ENCODE measurements at places on chromosomes 4 and X. TPM values are rescaled to one million over a fixed set of nuclear protein-coding genes. Genes with fewer than 3 reads are reported as not detected.

The RBPJ gene
- total RNA-seq, result 28.8 TPM

The RHOXF2B gene
- total RNA-seq, result not detected

The SH3D19 gene
- 31.1 TPM for total RNA-seq

The FAM13A gene
- total RNA-seq, result 26.3 TPM

The FAM184B gene
- 1.1 TPM for total RNA-seq

The CLDN34 gene
- not detected for total RNA-seq

The GRIA3 gene
- total RNA-seq, result 0.10 TPM

The PCDH10 gene
- not detected for total RNA-seq

The SPIN2A gene
- total RNA-seq, result 0.15 TPM

The SULT1E1 gene
- total RNA-seq, result not detected

GRCh38 chrX:139077281-139078250 lies 366.0 kb upstream of the FGF13 start:
- no peak for DNase-seq
- no peaks in the 10 kb centered on the region for H3K4me1 ChIP-seq
- H3K4me3 ChIP-seq, result no peak overlapping the region
- no peaks in the 10 kb centered on the region for H3K27me3 ChIP-seq

DNA sequence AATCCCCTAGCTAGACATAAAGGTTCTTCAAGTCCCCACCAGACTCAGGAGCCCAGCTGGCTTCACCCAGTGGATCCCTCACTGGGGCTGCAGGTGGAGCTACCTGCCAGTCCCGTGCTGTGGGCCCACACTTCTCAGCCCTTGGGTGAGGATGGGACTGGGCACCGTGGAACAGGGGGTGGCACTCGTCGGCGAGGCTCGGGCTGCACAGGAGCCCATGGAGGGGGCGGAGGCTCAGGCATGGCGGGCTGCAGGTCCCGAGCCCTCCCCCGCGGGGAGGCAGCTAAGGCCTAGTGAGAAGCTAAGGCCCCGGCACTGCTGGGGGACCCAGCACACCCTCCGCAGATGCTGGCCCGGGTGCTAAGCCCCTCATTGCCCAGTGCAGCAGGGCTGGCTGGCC lies 16.1 kb upstream of the ACSL4 start:
- H3K4me3 ChIP-seq, result no peak overlapping the region
- DNase-seq, result no peak
- H3K27ac ChIP-seq, result no peak overlapping the region
- H3K36me3 ChIP-seq, result no peaks in the 10 kb centered on the region

GRCh38 chr4:114879916-114880669 lies 233.3 kb downstream of the NDST4 start:
- H3K36me3 ChIP-seq, result no peaks in the 10 kb centered on the region
- no peaks in the 10 kb centered on the region for H3K4me1 ChIP-seq
- no peaks in the 10 kb centered on the region for H3K27me3 ChIP-seq
- DNase-seq, result no peak
- no peak overlapping the region for H3K4me3 ChIP-seq
- H3K27ac ChIP-seq, result no peak overlapping the region

DNA sequence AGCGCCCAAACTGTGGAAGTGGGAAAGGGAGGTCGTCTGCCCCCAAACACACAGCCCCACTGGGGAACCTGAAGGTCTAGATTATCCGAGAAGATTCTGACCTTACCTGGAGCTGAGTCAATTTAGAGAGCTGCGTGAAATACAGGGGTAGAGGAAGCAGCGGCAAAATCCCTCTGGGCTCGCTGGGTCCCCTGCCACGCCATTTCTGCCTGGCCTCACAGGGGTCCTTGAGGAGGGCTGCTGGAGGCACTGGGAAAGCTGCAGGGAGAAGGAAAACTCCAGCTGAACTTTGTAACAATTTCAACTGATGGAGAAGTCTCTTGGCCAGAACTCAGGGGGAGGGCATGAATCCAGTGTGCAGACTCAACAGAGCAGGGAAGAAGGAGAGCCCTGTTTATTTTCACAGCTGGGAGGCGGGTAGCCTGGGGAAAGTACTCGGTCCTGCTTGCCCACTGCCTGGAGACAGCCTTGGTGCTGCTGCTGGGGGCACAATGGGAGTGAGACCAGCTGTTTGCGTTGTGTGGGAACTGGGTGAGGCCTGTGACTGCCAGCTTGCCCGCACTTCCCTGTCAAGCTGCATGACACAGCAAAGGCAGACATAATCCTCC lies 93.2 kb upstream of the MAPK10 start:
- no peaks in the 10 kb centered on the region for H3K36me3 ChIP-seq
- peak overlapping the region; percentile 1 for H3K4me3 ChIP-seq
- DNase-seq, result peak; percentile 13
- no peaks in the 10 kb centered on the region for H3K4me1 ChIP-seq

DNA sequence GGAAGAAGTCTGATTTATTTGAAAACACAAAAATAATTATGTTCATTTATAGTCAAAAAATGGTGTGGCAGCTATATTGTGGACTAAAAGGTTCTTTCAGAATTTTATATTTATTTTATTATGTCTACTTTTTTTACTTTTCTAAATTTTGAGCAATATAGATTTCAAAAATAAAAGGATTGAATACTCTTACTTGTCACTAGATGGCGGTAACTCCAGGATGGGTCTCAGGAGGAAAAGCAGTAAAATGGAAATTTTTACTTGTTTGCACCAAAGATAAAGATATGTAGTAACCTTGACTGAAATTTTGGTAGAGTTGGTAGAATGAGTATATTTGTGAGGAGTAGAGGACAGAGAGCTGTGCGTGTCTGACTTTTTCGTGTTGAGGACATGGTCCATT lies 14.5 kb upstream of the DACH2 start:
- no peaks in the 10 kb centered on the region for H3K27me3 ChIP-seq
- H3K27ac ChIP-seq, result no peak overlapping the region
- no peak overlapping the region for H3K4me3 ChIP-seq

DNA sequence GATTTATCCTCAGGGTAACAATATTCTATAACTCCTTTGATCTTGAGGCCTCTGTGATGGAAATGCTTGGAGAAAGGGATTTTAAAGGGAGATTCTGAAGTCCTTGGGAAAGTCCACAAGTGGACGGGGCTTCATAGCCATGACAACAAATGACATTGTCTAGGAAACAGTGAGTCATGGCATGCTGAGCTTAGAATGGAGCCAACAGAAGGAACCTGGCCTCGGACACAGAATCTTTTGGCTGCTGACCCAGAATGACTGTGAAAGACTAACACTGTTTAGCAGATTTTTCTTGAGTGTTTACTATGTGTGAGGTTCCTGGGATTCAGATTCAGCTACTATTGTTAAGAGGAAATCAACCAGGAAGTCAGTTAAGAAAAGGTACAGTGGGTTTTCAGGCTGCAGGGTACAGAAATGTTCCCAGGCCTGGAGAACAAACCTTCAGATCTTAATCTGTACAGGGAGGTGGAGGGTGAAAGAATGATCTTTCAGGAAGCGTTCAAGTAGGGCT lies 18.1 kb upstream of the CXCL2 start:
- peak; percentile 38 for DNase-seq
- no peak overlapping the region for H3K4me3 ChIP-seq
- H3K36me3 ChIP-seq, result no peaks in the 10 kb centered on the region
- H3K27ac ChIP-seq, result peak overlapping the region; percentile 65
- H3K4me1 ChIP-seq, result peaks cover 3% of the 10 kb centered on the region

DNA sequence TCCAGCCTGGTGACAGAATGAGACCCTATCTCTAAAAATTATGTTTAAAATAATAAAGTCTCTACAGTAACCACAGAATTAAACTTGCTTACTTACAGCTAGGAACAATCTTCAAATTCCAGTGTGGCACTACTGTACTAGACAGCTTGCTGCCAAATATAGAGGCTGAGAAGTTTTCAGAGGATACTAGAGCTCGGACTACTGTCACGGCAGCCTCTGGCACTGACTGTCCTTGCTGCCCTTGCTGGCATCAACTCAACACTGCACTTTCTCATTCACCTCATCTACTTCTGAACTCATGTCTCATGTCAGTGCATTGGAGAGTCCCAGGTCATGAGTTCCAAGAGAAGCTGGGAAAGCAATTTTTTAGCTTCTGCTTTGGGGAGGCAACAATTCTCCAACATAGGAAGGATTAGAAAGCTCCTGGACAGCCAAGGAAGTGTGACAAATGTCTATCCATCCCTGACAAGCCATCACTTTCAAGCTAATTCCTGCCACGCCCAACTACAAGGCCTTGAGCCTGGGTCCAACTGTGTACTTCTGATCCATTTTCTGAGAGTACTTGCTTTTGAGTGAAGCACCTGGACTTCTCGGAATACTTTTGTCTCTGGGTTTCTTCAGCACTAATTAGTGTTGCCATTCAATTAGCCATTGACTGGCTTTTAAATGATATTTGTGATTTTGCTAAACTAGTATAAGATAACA lies 98.6 kb upstream of the NR3C2 start:
- no peak overlapping the region for H3K4me3 ChIP-seq
- no peaks in the 10 kb centered on the region for H3K4me1 ChIP-seq
- DNase-seq, result no peak
- H3K36me3 ChIP-seq, result no peaks in the 10 kb centered on the region
- no peaks in the 10 kb centered on the region for H3K27me3 ChIP-seq

DNA sequence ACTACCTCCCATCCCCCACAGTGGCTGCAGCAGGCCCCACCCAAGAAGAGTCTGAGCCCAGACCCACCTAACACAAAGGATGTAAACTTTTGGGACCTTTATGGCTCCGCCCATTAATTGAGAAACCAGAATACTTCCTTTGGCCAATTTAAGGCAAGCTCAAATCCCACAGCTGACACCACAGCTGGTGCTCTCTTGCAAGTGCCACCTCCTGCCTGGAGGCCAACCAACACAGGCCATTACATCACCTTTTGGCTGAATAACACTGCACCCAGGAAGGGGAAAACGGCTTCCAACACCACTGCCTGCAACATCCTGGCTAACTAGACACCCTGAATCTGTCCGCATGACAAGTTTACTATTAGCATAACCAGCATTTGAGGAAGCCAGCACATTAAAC lies 248.8 kb downstream of the PRDM5 start:
- H3K27me3 ChIP-seq, result no peaks in the 10 kb centered on the region
- no peak for DNase-seq
- H3K27ac ChIP-seq, result no peak overlapping the region
- H3K36me3 ChIP-seq, result no peaks in the 10 kb centered on the region
- H3K4me3 ChIP-seq, result no peak overlapping the region

GRCh38 chr4:101464596-101464995 lies 117.3 kb upstream of the PPP3CA start:
- no peaks in the 10 kb centered on the region for H3K4me1 ChIP-seq
- DNase-seq, result no peak
- H3K27me3 ChIP-seq, result no peaks in the 10 kb centered on the region
- no peak overlapping the region for H3K27ac ChIP-seq

DNA sequence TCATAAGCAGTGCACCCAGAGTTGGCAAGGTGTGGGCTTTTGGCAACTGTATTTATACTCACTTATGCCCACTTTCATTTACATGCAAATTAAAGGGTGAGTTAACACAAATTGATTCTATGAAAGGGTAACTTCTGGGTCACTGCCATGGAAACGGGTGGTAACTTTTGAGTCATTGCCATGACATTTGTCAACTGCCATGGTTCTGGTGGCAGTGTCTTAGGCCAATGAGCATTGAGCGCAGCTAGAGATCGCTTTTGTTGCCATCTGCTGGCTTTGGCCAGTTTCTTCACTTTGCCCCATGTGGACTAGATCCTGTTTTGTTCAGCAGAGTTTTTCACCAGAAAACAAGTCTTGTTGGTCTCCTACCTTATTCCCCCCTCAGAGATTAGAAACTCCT lies 170.8 kb upstream of the NUDT6 start:
- DNase-seq, result no peak
- H3K27me3 ChIP-seq, result no peaks in the 10 kb centered on the region
- no peak overlapping the region for H3K4me3 ChIP-seq
- no peak overlapping the region for H3K27ac ChIP-seq

- peaks cover 6% of the 10 kb centered on the region for H3K36me3 ChIP-seq
- H3K4me1 ChIP-seq, result no peaks in the 10 kb centered on the region
- H3K4me3 ChIP-seq, result no peak overlapping the region
- no peaks in the 10 kb centered on the region for H3K27me3 ChIP-seq
- no peak for DNase-seq
These were observed 34.3 kb downstream of the MTM1 start for GRCh38 chrX:150602743-150603142.

GRCh38 chrX:155956099-155956498 lies 41.4 kb upstream of the IL9R start:
- H3K27me3 ChIP-seq, result no peaks in the 10 kb centered on the region
- H3K36me3 ChIP-seq, result no peaks in the 10 kb centered on the region
- no peak overlapping the region for H3K4me3 ChIP-seq
- H3K27ac ChIP-seq, result no peak overlapping the region
- no peak for DNase-seq

GRCh38 chrX:118594697-118595420 lies 99.2 kb downstream of the DOCK11 start:
- H3K36me3 ChIP-seq, result no peaks in the 10 kb centered on the region
- no peaks in the 10 kb centered on the region for H3K27me3 ChIP-seq
- no peak overlapping the region for H3K27ac ChIP-seq
- no peaks in the 10 kb centered on the region for H3K4me1 ChIP-seq
- DNase-seq, result no peak

DNA sequence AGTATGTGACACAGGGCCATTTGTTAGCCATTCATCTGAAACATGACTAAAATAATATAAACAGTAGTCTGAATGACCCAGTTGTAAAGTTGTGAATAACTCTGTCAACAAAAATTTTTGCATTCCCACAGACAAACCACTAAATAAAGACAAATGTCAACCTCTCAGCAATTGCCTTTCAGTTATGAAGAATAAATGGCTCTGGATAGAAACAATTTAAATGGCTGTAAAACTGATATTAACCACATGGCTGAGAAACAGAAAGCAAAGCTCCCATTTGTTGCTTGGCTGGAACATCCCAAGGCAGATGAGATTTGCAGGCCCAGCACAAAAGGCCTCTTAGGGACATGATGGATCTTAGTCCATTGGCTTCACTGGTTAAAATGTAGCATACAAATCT lies 296.3 kb downstream of the GALNTL6 start:
- no peak overlapping the region for H3K27ac ChIP-seq
- DNase-seq, result no peak

- H3K36me3 ChIP-seq, result peaks cover 49% of the 10 kb centered on the region
- no peak for DNase-seq
- no peaks in the 10 kb centered on the region for H3K4me1 ChIP-seq
- no peak overlapping the region for H3K27ac ChIP-seq
- no peaks in the 10 kb centered on the region for H3K27me3 ChIP-seq
- H3K4me3 ChIP-seq, result no peak overlapping the region
These were observed 27.6 kb downstream of the NAF1 start for GRCh38 chr4:163139048-163139447.

- no peaks in the 10 kb centered on the region for H3K36me3 ChIP-seq
- H3K4me1 ChIP-seq, result no peaks in the 10 kb centered on the region
- no peak overlapping the region for H3K27ac ChIP-seq
- H3K4me3 ChIP-seq, result no peak overlapping the region
These were observed 327.1 kb downstream of the STIM2 start for GRCh38 chr4:27187786-27188185.

GRCh38 chr4:84644087-84644486 lies 61.2 kb downstream of the CDS1 start:
- H3K4me3 ChIP-seq, result no peak overlapping the region
- no peak for DNase-seq
- no peaks in the 10 kb centered on the region for H3K4me1 ChIP-seq
- no peak overlapping the region for H3K27ac ChIP-seq
- H3K36me3 ChIP-seq, result no peaks in the 10 kb centered on the region

DNA sequence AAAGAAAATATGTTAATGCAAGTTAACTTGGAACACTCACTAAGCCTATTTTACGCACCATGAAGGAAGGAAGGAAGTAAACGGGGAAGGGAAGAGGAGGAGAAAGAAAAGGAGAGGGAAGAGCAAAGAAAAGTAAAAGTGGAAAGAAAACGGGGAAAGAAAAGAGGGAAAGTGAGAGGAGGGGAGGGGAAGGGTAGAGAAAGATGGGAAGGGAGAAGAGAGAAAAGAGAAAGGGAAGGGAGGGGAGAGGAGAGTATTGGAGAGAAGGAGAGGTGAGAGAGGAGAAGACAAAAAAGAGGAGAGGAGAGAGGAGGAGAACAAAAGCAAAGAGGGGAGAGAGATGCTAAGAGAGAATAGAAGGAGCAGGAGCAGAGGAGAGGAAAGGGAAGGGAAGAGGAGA lies 224.1 kb downstream of the SLITRK2 start:
- no peak overlapping the region for H3K4me3 ChIP-seq
- no peaks in the 10 kb centered on the region for H3K36me3 ChIP-seq
- no peak overlapping the region for H3K27ac ChIP-seq
